ENCODE measurements at places on chromosomes 7 and 10.

GRCh38 chr7:28996836-28997235 is 38.7 kb upstream of the TRIL start:
- peak; percentile 12 for DNase-seq

DNA sequence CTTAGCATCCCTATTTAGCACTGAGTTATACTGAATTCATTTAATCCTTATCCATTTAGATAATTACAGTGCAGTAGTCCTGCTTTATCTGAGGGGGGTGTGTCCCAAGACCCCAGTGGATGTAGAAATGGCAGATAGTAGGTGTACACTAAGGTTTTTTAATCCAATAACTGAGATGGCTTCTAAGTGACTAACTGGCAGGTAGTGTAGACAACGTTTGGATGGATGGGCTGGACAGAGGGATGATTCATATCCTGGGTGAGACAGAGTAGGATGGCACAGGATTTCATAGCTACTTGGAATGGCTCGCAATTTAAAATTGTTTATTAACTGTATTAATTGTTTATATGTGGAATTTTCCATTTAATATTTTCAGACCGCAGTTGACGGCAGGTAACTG is 295.6 kb downstream of the CCDC3 start:
- no peak for DNase-seq

DNA sequence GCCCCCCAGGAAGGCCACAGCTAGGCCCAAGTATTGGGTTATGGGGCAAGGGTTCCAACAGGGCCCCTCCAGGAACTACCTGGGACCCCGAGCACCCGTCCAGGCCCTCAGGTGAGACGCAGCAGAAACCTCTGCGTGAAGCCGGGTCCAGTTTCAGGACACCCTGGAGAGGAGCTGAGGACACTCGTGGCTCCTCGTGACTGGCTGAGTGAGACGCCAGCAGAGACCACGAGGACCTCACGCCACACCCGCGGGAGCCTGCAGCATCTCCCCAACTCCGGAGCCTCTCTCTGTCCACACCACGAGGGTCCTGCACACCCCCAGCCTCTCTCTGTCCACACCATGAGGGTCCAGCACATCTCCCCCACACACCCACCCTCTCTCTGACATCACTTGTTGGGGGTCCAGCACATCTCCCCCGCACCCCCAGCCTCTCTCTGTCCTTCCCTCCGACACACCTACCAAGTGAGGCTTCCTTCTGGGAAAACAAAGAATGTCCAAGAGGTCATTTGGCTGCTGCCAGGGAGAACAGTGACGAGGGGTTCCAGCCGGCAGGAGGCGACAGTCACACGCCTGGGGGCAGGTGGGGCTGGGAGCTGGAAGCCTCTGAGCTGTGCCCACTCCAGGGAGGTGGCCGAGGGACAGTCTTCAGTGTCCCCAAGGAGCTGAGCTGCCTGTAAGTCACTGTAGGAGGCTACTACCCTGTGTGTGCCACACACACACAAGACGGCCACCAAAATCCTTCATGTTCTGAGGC is 46.1 kb upstream of the PPP2R2D start:
- DNase-seq, result no peak

DNA sequence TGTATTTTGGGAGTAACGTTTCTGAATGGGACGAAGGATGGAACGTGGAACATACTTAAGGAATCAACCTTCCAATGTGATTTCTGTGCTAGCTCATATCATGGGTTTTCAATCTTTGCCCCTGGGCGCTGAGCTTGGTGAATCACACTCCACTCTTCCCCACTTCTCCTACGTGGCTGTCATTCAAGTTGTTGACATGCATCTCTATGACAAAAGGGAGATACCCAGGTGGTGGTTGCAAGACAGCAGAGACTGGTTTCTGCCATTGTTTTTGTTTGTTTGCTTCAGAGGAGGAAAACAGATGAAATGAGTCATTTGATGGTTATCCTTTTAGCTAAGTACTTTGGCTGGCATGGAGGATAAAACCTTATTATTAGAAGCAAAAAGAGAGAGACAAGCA is 573.9 kb downstream of the GATA3 start:
- no peak for DNase-seq

- DNase-seq, result peak; percentile 81
Measured at GRCh38 chr10:15167411-15168290, 842 bp downstream of the NMT2 start.

- DNase-seq, result peak; percentile 92
Measured at GRCh38 chr7:133512560-133512959, 259.7 kb downstream of the EXOC4 start.

GRCh38 chr7:133961724-133962123 is 165.4 kb upstream of the LRGUK start:
- no peak for DNase-seq

DNA sequence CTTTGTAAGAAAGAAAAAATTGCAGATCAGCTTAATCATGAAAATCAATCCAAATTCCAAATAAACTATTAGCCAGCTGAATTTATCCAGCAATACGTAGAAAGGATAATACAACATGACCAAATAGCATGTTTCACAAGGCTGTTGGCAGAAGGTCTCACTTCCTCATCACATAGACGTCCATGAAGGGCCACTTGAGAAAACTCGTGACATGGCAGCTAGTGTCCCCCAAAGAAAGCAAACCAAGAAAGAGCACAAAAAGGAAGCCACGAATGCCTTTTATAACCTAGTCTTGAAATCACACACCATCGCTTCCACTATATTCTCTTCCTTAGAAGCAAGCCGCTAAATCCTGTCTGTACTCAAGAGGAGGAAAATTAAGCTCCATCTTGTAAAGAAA is 105.6 kb upstream of the NRBF2 start:
- DNase-seq, result no peak

- DNase-seq, result no peak
Measured at GRCh38 chr10:29651767-29652166, 17.0 kb upstream of the SVIL start.

DNA sequence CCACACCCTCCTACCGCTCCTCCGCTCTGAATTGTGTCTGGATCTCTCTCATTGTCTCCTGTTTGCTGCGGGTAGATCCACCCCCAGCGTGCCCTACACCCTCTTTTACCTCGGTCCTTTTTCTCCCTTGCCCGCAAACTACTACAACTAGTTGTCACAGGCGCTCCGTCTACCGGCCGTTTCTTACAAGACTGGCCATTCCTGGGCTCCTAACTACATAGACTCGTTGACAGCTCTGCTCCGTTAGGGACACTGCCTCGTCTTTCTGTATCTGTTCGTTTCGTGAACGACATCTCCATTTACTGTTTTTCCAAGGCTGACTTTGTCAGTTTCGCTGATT is 786 bp downstream of the TAF3 start:
- DNase-seq, result peak; percentile 65

DNA sequence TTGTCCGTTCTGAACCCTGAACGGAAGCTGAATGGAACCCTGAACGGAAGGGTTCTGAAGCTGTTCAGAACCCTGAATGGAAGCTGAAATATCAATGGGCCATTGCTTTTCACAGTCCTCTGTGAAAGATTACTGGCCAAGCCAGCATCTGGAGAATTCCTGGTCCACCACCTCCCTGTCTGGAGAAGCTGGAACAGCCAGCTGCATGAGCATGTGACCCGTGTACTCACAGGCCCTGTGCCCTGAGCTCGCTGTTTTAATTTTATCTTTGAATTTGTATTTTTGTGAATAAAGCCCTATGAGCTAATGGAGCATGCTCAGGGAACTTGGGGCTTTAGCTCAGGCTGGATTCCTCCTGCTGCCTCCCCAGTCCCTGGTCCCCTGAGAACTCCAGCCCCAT is 37.2 kb downstream of the HTRA1 start:
- no peak for DNase-seq

DNA sequence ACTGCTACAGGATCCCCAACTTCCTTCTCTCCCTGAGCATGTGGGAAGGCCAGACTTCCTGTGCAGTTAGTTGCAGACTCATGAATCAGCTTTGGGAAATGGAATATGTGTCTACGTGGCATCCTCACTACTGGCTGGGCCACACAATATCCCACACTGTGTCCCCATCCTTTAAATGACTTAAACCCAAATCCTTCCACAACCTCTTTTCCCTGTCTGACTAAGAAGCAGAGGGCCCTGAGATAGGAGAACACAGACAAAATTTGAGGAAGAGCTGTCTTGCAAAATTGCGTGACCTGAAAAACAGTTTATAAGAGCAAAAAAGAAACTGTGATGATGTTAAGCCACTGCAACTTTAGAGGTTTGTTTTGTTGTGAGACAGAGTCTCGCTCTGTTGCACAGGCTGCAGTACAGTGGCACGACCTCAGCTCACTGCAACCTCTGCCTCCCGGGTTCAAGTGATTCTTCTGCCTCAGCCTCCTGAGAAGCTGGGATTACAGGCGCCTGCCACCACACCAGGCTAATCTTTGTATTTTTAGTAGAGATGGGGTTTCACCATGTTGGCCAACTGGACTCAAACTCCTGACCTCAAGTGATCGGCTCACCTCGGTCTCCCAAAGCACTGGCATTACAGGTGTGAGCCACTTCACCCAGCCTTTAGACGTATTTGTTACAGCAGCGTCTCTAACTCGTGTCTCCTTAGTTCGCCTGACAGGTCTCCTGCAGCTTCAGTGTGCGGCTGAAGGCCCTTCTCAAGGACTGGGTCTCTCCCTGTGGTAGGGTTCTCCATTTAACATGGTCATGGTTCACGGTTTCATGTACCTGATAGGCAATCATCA is 46.9 kb upstream of the SFMBT2 start:
- DNase-seq, result no peak

DNA sequence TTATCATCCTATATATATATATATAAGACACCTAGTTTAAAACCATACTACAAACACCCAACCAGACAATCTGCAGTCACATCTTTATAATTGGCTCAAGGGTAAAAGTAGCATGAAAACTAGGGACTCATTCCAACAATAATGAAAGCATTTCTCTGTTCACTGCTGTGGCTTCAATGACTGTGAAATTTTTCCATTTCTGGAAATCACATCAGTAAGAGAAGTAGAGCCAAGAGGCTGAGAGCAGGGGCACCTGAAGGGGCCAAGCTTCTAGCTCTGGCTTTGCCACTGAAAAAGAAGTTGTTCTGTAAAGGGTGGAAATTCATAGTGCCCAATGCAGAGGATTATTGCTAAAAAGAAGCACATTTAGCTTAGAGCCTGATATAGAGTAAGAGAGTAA is 158.6 kb upstream of the GLI3 start:
- DNase-seq, result peak; percentile 44

GRCh38 chr10:92816091-92816531 is 32.2 kb upstream of the EXOC6 start:
- no peak for DNase-seq

GRCh38 chr10:78944723-78945312 is 123.9 kb upstream of the ZMIZ1 start:
- peak; percentile 97 for DNase-seq

DNA sequence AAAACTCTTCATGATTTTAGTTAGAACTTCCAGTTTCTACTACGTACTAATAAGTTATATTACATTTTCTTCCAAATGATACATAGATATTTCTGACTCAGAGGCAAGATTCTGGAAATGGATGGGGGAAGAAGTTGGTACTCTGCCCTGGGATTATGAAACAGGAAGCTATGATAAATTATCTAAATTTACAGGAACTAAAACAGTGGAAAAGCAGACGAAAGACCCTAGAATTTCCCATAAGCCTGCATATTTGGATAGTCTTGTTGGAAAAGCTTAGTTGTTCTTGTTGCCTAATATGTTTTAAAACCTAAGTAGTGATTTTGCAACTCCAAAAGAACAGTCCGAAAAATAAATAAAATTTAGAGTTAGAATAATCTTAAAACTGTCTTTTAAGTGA is 21.8 kb downstream of the CFAP69 start:
- no peak for DNase-seq

DNA sequence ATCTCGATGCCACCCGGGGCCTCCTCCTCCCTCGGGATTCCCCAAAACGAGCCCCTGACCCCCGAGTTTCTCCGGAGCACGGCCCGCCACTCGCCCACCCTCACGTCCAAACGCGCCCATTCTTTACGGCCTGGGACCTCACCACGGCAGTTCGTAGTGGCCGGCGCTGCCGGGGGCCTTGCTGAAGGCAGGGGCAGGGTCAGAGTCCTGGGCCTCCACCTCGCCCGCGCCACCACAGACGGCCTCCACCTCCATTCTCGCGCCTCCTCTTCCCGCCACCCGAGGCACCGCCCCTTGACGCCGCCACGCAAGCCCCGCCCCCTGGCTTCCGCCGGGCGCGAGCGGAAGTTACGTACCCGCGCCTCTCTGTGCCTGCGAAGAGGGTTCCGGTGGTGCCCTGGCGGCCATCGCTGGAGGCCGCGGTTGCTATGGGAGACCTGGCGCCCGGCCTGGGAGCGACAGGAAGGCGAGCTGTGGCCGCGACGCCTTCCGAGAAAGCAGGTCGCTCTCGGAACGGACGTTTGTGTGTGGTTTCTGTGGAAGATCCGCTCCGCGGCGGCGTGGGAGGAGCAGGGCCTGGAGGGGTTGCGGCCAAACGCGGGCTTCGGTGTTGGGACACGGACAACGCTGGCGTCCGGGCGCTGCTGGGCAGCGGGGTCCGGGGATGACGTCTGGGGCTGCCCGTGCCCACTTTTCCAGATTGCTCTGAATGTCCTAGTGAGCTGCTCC is at the start of gene RFC2:
RFC2 (minus strand) TSS at position 271 of the 729 bp plus-strand sequence; CDS start at position 255, 16 bp downstream.
- peak; percentile 99 for DNase-seq
